ENCODE measurements at places on chromosomes 5 and 9.
A peak's percentile ranks its signal among the peaks of the same experiment; 100 is the strongest.

GRCh38 chr5:35031276-35031675 lies 16.5 kb downstream of the AGXT2 start:
- DNase-seq: no peak

- DNase-seq: peak; percentile 65
Observed at GRCh38 chr9:5442400-5443011, 4.8 kb upstream of the PLGRKT start.

GRCh38 chr5:142000704-142001484 lies 11.9 kb downstream of the GNPDA1 start:
- peak; percentile 3 for DNase-seq

- no peak for DNase-seq
Observed at GRCh38 chr9:111330124-111330523, at the start of gene OR2K2. OR2K2 (minus strand) TSS chr9:111330224; CDS start chr9:111328433, 1,791 bp downstream.

- DNase-seq: no peak
Observed at GRCh38 chr9:91006046-91006445, 204.4 kb downstream of the SYK start.

GRCh38 chr5:152437866-152438265 lies 32.8 kb upstream of the NMUR2 start:
- no peak for DNase-seq

DNA sequence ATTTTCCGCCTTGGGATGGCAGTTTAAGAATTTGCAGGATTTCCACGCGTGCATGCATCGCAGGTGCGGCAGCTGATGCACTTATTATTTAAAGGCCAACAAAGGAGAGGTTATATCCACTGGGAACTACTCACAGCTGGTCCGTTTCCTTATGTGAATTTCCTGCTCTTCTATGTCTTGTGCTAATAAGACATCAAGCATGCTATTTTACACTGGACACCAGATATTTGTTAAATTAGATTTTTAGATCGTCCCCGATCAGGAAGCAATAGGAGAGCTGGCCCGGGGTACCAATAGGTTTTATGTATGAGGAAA lies 476 bp upstream of the DTWD2 start:
- peak; percentile 61 for DNase-seq

DNA sequence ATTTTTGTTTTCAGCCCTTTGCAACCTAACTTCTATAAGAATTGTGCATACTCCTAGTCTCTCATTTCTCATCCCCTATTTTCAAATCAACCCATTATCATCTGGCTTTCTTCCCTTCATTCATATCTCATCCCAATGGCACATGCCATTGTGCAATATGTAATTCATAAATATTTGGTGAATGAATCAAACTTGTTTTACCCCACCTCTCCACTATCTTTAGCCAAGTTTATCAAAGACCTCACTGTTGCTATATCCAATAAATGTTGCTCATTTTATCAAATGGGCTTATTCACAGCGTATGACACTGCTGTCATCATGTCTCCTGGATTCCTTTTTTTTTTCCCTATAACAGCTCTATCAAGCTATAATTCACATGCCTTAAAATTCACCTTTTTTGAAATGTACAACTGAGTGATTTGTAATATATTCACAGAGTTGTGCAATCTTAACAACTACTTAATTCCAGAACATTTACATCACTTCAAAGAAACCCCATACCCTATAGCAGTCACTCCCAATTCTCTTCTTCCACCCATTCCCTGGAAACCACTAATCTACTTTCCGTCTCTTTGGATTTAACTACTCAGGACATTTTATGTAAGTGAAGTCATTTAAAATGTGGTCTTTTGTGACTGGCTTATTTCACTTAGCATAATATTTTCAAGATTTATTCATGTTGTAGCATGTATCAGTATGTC lies 214.4 kb upstream of the PAPPA start:
- no peak for DNase-seq

GRCh38 chr5:17147170-17147569 lies 70.3 kb upstream of the BASP1 start:
- DNase-seq: no peak

GRCh38 chr9:131631306-131631705 lies 86.0 kb downstream of the PRRT1B start:
- no peak for DNase-seq

DNA sequence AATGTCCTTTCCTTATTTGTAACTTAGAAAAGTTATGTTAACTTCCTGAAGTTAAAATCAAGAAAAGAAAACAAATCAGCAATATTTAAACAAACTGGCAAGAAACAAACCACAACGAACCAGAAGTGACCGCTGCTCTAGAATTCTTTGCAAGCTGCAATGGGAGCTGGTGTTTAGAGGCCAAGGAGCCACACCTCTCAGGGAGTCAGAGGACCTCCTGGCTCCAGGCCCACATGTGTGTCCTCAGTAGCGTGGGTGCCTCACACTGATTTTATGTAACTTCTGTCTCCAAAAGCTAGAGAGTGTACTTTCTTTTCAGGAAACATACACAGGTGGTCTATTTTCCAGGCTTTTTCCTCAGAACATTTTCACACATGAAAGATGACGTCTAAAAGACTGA lies 100.4 kb downstream of the IRX2 start:
- DNase-seq: no peak
